ENCODE measurements at places on chromosomes 5 and 9.
A peak's percentile ranks its signal among the peaks of the same experiment; 100 is the strongest.

DNA sequence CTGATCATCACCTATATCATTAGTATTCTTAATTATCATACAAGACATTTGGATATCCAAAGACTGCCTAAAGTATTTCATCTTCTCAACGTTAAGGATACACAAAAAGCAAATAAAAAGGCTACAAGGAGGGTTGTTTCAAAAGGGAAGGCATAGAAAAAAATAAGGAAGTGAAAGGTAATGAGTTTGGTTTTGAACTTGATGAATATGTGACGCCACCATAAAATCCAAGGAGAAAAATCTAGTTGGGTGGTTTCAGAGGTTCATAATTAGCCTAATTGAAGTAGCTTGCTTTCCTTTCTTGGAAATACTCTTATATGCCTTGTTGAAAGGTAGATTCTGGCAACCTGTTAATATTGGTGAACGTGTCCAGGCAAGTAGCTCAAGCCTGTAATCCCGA is 96.1 kb upstream of the SGCD start:
- H3K36me3 ChIP-seq: no peaks in the 10 kb centered on the region
- H3K4me3 ChIP-seq: no peak overlapping the region
- no peaks in the 10 kb centered on the region for H3K4me1 ChIP-seq
- H3K27ac ChIP-seq: no peak overlapping the region
- no peaks in the 10 kb centered on the region for H3K27me3 ChIP-seq

- H3K4me3 ChIP-seq: no peak overlapping the region
- H3K27ac ChIP-seq: no peak overlapping the region
- no peaks in the 10 kb centered on the region for H3K36me3 ChIP-seq
- no peaks in the 10 kb centered on the region for H3K27me3 ChIP-seq
- DNase-seq: no peak
Measured at GRCh38 chr9:79057576-79057975, 514.2 kb upstream of the TLE4 start.

- no peak overlapping the region for H3K27ac ChIP-seq
- H3K4me1 ChIP-seq: no peaks in the 10 kb centered on the region
- DNase-seq: no peak
- no peaks in the 10 kb centered on the region for H3K36me3 ChIP-seq
- no peaks in the 10 kb centered on the region for H3K27me3 ChIP-seq
- H3K4me3 ChIP-seq: no peak overlapping the region
Measured at GRCh38 chr9:90309809-90310520, 332.7 kb downstream of the DIRAS2 start.

DNA sequence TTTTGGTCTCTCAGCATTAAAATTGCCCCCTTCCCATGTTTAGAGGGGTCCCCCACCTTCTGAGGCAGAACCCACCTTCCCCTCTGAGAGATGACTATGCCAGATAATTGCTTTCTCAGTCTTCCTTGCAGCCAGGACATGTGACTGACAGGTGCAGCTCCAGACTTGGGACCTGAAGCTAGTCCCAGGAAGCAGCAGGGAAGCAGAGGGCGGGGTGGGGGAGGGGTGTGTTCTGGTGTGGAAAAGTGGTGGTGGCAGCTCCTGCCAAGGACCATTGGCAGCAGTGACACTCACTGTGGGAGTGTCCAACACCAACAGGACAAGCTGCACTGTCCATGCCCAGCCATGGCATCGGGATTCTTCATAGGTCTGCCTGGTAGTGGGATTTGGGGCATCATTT is 2.3 kb downstream of the EIF4E1B start:
- H3K4me1 ChIP-seq: peaks cover 6% of the 10 kb centered on the region
- H3K36me3 ChIP-seq: no peaks in the 10 kb centered on the region
- no peak overlapping the region for H3K4me3 ChIP-seq

GRCh38 chr5:176640616-176641015 is 6.7 kb upstream of the TSPAN17 start:
- peaks cover under 1% of the 10 kb centered on the region for H3K27me3 ChIP-seq
- no peaks in the 10 kb centered on the region for H3K4me1 ChIP-seq
- H3K36me3 ChIP-seq: no peaks in the 10 kb centered on the region
- no peak overlapping the region for H3K27ac ChIP-seq
- no peak for DNase-seq

DNA sequence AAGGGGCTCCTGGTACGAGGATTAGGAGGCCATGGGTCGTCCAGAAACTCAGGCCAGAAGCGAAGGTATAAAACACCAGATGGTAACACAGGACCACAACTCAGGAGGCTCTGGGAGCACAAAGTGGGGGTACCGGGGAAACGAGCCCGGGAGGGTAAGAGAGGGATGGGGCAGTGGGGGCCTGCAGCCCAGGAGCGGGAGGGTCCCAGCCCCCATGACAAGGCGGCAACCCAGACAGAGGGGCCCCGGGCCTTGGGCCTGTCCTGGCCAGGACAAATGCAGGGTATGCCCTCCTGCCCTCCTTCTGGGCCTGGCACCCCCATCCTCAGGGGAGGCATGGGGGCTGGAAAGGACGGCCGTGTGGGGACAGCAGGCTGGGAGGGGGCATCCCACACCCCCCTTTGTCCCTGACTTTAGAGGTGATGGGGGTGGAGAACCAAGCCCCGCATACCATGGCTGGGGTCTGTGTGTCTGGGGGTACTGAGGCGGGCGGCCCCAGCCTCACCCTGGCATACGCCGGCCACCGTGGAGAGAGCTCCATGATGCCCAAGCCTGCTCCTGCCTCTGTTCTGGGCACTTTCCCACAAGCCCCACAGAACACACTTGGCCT is 47.0 kb upstream of the EXOC3 start:
- DNase-seq: no peak
- H3K36me3 ChIP-seq: no peaks in the 10 kb centered on the region
- H3K4me3 ChIP-seq: no peak overlapping the region
- peaks cover 8% of the 10 kb centered on the region for H3K4me1 ChIP-seq
- no peak overlapping the region for H3K27ac ChIP-seq

DNA sequence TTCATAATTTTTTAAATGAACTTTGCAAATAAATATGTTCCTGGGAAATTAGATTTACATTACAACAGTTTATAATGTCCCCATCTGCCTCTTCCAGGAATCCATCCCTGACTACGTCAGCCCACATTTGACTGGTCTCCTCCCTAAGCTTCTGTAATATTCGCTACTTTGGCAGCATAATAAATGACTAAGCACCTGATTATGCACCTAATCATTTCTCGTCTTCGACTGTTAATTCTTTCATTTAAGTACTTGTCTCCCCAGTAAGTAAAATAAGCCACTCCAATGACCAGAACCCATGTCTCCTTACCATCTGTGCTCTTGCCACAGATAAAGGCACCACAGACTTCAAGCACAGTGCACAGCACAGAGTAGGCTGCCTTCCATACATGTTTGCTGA is 122.7 kb downstream of the DENND1A start:
- no peak overlapping the region for H3K4me3 ChIP-seq
- no peak overlapping the region for H3K27ac ChIP-seq
- H3K36me3 ChIP-seq: no peaks in the 10 kb centered on the region
- H3K27me3 ChIP-seq: no peaks in the 10 kb centered on the region

DNA sequence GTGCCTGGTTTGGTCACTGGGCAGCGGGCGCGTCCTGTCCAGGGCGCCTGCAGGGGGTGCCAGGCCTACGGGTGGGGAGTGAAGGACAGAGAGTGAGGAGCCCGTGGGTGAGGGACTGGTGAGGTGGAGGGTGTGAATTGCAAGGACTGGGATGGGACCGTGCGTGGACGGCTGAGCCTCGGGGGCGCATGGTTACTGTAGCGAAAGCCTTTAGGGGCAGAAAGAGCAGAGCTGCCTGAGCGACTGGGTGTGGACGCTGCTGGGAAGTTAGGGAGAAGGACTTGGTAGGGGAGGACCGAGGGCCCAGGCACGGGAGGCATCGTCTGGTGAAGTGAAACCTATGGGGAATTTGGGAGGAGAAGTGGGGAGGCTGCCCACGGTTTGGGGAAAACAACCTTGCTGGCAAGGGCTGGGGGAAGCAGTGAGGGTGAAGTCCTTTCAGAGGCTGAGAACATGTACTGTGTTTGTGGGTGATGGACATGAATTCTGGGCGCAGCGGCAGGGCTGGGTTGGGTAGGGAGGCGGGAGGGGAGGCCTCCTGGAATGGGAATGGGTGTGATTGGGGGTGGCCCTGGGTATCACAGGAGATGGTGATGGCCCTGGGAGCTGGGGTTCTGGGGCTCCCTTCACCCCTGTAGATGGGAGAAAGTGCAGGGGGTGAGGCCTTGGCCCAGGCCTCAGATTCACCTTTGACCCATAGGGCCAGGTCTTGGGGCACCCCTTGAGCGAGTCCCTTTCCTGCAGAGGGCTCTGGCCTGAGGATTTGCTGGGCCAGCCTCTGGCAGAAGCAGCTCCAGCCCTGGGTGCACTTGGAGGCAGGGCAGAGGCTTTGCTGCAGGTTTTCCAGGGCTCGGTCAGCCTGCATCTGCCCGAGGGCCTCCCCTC is 1.7 kb upstream of the TOR4A start:
- H3K27ac ChIP-seq: peak overlapping the region; percentile 65
- peaks cover 25% of the 10 kb centered on the region for H3K4me1 ChIP-seq
- no peaks in the 10 kb centered on the region for H3K27me3 ChIP-seq
- no peaks in the 10 kb centered on the region for H3K36me3 ChIP-seq
- DNase-seq: no peak
- H3K4me3 ChIP-seq: no peak overlapping the region

GRCh38 chr5:175463641-175464040 is 14.7 kb upstream of the SFXN1 start:
- H3K27ac ChIP-seq: no peak overlapping the region
- no peaks in the 10 kb centered on the region for H3K27me3 ChIP-seq
- no peaks in the 10 kb centered on the region for H3K36me3 ChIP-seq
- no peak overlapping the region for H3K4me3 ChIP-seq

- no peaks in the 10 kb centered on the region for H3K36me3 ChIP-seq
- no peak overlapping the region for H3K27ac ChIP-seq
- H3K27me3 ChIP-seq: no peaks in the 10 kb centered on the region
- no peaks in the 10 kb centered on the region for H3K4me1 ChIP-seq
- DNase-seq: no peak
Measured at GRCh38 chr5:80780024-80780423, 125.2 kb upstream of the DHFR start.

- no peak overlapping the region for H3K4me3 ChIP-seq
- H3K36me3 ChIP-seq: no peaks in the 10 kb centered on the region
- no peak overlapping the region for H3K27ac ChIP-seq
Measured at GRCh38 chr9:4980086-4980727, 4.9 kb upstream of the JAK2 start.

- no peak for DNase-seq
- H3K4me1 ChIP-seq: no peaks in the 10 kb centered on the region
- peaks cover 1% of the 10 kb centered on the region for H3K27me3 ChIP-seq
- no peak overlapping the region for H3K27ac ChIP-seq
- H3K4me3 ChIP-seq: no peak overlapping the region
Measured at GRCh38 chr5:170182491-170182890, 50.3 kb upstream of the C5orf58 start.

GRCh38 chr5:79062436-79062835 is 7.0 kb downstream of the DMGDH start:
- H3K4me3 ChIP-seq: no peak overlapping the region
- no peak for DNase-seq
- H3K27ac ChIP-seq: no peak overlapping the region
- H3K36me3 ChIP-seq: no peaks in the 10 kb centered on the region

DNA sequence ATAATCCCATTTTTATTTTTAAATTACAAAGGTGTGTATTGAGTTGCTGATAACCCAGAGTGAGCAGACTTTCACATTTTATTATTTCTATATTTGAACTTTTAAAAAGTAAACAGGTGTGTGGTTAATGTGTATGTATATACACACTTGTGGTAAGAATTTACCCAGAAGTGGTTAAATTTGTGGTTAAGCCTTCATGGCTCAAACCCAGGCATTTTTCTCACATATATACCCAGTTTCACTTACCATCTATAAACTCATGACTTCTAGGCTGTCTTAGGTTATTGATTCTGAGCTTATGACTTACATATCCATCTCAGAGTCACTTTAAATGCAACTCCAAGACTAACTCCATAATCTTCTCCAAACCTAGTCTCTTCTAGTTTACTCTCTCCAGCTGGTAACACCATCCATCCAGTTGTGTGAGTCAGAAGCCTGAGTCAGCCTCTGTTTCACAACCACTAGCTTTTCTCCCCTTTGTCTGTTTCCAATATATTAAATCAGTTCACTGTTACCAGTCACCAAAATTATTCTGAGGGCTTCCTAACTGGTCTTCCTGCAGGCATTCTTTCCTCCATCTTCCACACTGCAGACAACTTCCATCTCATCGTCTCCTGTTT is 20.2 kb downstream of the ZBED3 start:
- no peaks in the 10 kb centered on the region for H3K27me3 ChIP-seq
- no peak for DNase-seq
- H3K4me1 ChIP-seq: no peaks in the 10 kb centered on the region
- H3K4me3 ChIP-seq: no peak overlapping the region
- peaks cover 13% of the 10 kb centered on the region for H3K36me3 ChIP-seq

- no peaks in the 10 kb centered on the region for H3K36me3 ChIP-seq
- DNase-seq: no peak
- H3K4me1 ChIP-seq: no peaks in the 10 kb centered on the region
- H3K27me3 ChIP-seq: peaks cover 3% of the 10 kb centered on the region
- no peak overlapping the region for H3K27ac ChIP-seq
Measured at GRCh38 chr5:71924325-71924724, 182.9 kb upstream of the MAP1B start.

DNA sequence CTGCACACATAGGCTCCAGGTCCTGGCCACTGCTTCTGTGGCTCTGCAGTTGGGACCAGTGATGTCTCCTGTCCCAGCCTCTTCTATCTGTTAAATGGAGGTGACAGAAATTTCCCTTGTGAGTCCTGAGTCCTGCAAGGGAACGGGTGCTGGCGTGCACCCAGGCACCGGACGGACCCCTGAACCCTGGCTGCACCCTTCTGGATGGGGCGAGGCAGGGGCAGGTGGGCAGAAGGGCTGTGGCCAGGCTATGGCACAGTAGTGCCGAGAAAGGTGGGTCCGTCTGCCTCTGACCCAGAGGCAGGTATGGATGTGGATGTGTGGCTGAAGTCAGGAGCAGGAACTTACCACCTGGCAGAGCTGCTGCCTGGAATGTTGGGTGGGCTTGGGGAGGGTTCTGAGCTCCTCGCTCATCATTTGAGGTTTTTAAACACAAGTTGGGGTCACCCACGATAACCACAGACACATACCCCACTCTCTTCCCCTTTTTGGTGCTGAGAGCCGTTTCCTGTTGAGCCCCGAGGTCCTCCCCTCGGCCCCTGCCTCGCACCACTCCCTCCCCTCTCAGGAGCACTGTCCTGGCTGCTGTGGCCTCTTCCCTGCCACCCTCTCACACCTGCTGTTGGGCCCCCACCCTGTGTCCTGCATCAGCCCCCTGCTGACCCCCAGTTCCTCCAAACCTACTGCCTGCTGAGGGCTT is 82.0 kb downstream of the COL5A1 start:
- DNase-seq: no peak
- H3K27me3 ChIP-seq: no peaks in the 10 kb centered on the region
- no peak overlapping the region for H3K27ac ChIP-seq

DNA sequence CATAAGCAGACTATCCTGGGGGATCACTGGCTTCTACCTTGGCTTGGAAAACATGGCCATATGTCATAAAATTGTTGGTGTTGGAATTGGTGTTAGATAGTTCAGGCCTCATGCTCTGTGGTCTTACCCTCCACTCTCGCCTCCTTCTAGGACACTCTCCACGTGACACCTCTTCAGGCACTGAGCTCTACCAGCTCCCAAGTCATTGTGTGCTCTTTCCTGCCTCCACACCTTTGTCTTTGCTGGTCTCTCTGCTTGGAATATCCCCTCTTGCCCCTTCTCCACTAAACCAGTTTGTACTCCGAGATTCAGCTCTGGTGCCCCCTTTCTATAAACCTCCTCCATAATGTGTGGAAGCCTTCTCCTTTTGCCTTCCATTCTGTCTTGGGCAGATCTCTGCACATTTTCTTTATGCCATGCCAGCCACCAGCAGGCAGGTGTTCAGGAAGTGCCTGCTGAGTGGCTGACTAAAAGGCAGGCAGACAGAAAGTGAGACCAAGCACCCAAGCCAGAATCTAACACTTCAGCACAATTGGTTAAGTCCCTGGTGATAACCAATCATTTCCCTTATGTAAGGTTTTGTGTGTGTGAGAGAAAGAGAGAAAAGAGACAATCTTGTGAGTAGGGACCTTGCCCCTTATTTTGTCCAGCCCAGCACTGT is 37.7 kb downstream of the SAR1B start:
- no peak overlapping the region for H3K4me3 ChIP-seq
- no peaks in the 10 kb centered on the region for H3K36me3 ChIP-seq
- DNase-seq: no peak
- no peak overlapping the region for H3K27ac ChIP-seq

All from CD8-positive, alpha-beta memory T cell (primary cell).